ENCODE measurements at places on chromosomes 16 and 17. TPM values are rescaled to one million over a fixed set of nuclear protein-coding genes. Genes with fewer than 3 reads are reported as not detected.

- no peak for DNase-seq
Measured at GRCh38 chr16:8496364-8496763, 93.9 kb downstream of the TMEM114 start.

- DNase-seq = no peak
Measured at GRCh38 chr17:74147966-74148365, 55.5 kb upstream of the RPL38 start.

GRCh38 chr16:69397821-69398521, 12.2 kb upstream of the TERF2 start:
- no peak for DNase-seq

- no peak for DNase-seq
Measured at GRCh38 chr16:48188449-48189102, 32.8 kb upstream of the ABCC12 start.

- no peak for DNase-seq
Measured at GRCh38 chr17:70105641-70106040, 30.6 kb downstream of the KCNJ16 start.

The MAP2K4 gene
- 109 TPM for total RNA-seq

The KRTAP9-2 gene
- not detected for total RNA-seq

The CCL17 gene
- not detected for total RNA-seq
